Gastrocnemius medialis (tissue), 4 donors: ENCODE measurements at places on chromosomes 12 and 14.
A peak's percentile ranks its signal among the peaks of the same experiment; 100 is the strongest.

- no peak for DNase-seq
Measured at GRCh38 chr12:110578694-110579534, 4.2 kb downstream of the PPTC7 start.

- no peak for DNase-seq
Measured at GRCh38 chr12:53388932-53389331, 9.0 kb downstream of the SP1 start.

GRCh38 chr12:39887856-39888255 lies 218.0 kb downstream of the SLC2A13 start:
- DNase-seq = no peak

- DNase-seq = no peak
Measured at GRCh38 chr12:105819549-105819948, 319.2 kb downstream of the NUAK1 start.

DNA sequence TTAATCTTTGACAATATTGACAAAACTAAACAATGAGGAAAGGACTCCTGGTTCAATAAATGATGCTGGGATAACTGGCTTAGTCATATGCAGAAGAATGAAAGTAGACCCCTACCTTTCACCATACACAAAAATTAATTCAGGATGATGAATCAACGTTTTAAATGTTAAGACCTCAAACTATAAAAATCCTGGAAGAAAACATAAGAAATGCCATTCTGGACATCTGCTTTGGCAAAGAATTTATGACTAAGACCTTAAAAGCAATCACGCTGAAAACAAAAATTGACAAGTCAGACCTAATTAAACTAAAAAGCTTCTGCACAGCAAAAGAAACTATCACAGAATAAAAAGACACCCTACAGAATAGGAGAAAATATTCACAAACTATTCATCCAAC lies 97.4 kb downstream of the LMNTD1 start:
- no peak for DNase-seq

DNA sequence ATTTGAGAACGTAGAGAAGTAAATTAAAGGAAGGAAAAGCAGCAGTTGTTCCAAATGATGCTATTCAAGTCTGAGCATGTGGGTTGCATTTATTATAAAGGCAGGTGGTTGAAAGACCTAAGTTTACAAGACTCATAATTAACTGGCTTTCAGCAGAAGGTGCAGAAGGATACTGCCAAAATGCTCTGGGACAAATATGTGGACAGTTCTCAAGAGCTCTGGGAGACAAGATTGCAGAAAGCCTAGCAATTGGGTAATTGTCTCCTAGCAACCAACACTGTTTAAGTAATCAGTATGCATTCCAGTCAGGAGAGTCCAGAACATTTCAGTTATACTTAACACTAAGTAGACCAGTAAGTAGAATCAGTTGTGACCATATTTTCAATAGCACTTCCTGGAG lies 131.5 kb downstream of the GPR135 start:
- DNase-seq = peak; percentile 15

GRCh38 chr12:12094481-12094880 lies 23.7 kb downstream of the BCL2L14 start:
- no peak for DNase-seq

GRCh38 chr12:104694161-104694560 lies 237.4 kb downstream of the CHST11 start:
- no peak for DNase-seq

DNA sequence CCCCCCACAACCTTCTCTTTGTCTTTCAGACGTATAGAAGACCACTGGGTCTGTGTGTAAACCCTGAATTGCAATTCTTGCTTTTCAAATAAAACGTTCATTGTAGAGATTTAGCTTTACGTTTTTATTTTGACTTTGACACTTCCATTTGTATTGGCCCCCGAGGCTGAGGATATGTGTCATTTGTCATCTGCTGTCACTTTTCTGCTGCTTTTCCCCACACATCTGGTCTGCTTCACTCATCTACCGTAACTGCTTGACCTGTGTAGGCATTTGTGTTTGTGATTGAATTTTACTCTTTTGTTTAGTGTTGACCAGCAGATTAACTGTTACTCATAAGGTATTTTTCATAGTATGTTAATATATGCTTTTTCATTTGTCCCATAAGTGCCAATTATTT lies 157.2 kb upstream of the SYT10 start:
- DNase-seq = no peak

GRCh38 chr12:2652011-2652400 lies 142.8 kb upstream of the FKBP4 start:
- DNase-seq = no peak
